ENCODE measurements at places on chromosomes 3 and 15.
A peak's percentile ranks its signal among the peaks of the same experiment; 100 is the strongest.

DNA sequence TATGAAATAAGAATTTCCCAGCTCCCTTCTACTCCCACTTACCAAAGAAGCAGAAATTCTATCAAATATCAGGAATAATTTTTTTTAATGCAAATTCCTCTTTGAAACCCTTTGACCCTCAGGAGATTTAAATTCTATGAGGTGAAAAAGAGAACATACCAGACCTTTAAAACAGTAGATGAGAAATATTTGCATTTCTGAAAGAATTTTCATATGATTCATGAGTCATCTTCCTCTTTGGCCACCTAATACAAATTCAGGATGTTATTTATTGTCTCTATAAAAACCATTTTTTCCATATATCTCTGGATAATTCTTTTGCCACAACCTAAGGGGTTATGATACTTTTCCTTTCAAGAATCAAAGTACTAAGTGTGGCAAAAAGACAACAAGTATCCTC is 67.3 kb upstream of the ST3GAL6 start:
- no peak for DNase-seq

GRCh38 chr15:96213896-96214295 is 116.6 kb upstream of the NR2F2 start:
- DNase-seq, result no peak

GRCh38 chr15:45402955-45403877 is 24.9 kb upstream of the GATM start:
- peak; percentile 75 for DNase-seq

DNA sequence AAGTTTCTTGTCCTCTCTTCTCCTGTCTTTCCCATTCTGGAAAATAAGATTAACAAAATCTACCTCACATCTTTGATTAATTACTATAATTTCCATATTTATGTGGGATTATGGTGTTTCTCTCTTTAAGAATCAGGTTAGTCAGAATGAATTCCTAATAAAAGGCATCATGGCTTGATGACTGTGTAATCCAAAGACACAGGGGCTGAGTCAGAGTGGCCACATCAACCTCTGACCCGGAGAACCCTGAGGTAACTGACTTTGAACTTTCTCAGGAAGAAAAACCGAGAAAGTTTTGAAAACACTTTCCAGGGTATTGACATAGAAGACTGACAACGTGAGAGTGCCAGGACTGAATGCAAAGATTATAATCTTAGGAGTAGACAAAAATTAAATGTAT is 170.3 kb upstream of the MCTP2 start:
- DNase-seq, result no peak

- DNase-seq, result no peak
Measured at GRCh38 chr3:72679540-72680198, 168.6 kb downstream of the SHQ1 start.

GRCh38 chr15:101669744-101670143 is 17.6 kb upstream of the TM2D3 start:
- no peak for DNase-seq

- no peak for DNase-seq
Measured at GRCh38 chr3:12948891-12949711, 107.7 kb upstream of the RPL32 start.

Data from Right ventricle myocardium inferior (tissue), 1 donor.